Chondrocyte (in vitro differentiated cells): ENCODE measurements at places on chromosomes 2 and 18.

DNA sequence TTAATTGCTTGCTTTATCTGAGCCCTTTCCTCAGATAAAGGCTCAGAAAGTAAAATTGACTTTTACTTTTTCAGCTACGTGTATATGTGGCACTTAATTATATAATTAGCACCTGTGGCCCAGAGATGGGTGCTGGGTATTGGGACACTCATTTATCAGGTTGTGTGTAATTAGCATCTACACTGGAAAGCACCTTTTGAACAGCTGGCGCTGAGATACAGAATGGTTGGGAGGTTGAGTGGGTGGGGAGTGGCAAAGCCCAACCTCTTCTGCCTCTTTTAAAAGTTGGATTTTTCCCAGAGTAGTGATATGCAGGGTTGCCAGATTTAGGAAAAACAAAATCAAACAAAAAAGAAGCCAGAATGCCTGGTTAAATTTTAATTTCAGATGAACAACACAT lies 23.9 kb downstream of the SPTBN1 start:
- no peak for DNase-seq

DNA sequence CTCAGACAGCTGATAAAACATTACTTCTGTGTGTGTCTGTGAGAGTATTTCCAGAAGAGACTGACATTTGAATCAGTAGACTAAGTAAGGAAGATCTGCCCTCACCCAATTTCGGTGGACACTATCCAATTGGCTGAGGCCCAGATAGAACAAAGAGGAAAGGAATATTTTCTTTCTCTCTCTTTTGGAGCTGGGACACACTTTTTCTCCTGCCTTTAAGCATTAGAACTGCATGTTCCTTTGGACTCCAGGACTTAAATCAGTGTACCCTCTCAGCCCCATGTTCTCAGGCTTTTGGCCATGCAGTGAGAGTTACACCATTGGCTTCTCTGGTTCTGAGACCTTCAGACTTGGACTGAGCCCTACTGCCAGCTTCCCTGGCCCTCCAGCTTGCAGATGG lies 3.3 kb upstream of the SRBD1 start:
- no peak for DNase-seq

DNA sequence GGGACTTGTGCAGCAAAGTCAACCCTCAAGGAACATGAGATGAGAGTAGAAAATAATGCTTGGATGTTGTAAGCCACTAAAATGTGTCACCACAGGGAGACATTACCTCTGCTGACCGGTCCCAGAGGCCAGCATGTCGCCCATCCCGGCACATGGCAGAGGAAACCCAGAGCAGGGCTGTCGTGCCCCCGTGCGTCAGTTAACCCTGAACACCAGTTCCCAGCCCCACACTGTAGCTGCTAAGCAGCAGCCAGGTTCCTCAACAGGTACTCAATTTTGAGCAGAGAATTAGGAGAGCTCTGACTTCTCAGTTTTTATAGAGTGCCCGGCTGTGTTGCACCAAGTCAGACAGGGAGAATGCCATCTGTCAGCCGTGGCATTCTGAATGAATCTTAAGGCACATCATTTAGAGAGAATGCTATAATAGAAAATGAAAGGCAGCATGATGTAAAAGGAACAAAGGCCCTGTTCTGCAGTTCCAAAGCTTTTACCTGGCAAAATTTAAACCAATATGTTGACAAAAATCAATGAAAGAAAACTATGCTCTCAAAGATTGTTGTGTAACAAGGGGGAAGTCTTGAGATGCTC lies 307.9 kb downstream of the METTL4 start:
- DNase-seq: no peak

- no peak for DNase-seq
Measured at GRCh38 chr2:64797881-64798575, 144.3 kb upstream of the SERTAD2 start.

DNA sequence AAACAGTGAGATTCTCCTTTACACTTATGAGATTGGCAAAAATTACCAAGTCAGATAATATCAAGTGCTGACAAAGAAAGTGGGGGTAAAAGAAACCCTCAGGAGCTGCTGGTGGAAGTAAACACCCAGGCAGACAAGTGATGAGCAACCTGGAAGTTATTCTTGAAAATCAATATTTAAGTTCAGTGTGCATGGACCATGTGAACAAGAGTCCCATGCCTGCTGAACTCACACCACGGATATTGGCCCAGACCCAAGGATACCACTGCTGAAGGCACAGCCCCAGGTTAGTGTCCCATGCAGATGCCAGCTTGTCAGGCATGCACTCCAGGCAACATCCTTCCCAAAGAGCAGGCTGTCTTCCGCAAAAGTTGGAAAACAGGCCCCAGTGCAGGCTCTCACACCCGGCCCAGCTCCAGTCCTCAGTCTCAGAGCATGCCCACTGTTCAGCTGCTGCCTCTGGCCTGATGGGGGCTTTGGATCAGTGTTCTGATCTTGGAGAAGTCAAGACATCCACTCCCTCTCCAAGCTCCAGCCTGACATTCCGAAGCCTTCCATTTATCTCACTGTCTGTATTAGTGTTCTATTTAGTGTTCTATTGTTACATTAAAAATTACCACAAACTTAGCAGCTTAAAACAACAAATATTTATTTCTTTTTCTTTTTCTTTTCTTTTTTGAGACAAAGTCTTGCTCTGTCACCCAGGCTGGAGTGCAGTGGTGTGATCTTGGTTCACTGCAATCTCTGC lies 70.0 kb downstream of the HS1BP3 start:
- peak; percentile 54 for DNase-seq

- no peak for DNase-seq
Measured at GRCh38 chr18:46668135-46668534, 11.1 kb upstream of the LOXHD1 start.

DNA sequence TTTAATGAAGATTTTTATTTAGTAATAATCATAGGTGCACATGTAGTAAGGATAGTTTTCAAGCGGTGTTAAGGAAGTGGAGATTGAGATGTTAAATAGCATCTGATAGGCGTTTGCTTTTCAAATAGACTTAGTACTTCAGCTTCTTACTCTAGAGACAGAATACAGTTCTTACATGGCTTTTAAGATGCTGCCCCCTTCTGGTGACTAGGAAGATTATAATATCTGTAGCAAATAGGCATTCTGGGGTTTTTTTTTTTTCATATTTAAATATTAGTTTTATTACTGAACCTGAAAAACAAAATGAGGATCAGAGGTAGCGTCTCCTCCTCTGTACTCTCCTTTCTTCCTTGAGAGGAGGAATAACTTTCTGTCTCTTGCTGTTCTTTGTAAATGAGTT lies 100.2 kb downstream of the AGAP1 start:
- no peak for DNase-seq

DNA sequence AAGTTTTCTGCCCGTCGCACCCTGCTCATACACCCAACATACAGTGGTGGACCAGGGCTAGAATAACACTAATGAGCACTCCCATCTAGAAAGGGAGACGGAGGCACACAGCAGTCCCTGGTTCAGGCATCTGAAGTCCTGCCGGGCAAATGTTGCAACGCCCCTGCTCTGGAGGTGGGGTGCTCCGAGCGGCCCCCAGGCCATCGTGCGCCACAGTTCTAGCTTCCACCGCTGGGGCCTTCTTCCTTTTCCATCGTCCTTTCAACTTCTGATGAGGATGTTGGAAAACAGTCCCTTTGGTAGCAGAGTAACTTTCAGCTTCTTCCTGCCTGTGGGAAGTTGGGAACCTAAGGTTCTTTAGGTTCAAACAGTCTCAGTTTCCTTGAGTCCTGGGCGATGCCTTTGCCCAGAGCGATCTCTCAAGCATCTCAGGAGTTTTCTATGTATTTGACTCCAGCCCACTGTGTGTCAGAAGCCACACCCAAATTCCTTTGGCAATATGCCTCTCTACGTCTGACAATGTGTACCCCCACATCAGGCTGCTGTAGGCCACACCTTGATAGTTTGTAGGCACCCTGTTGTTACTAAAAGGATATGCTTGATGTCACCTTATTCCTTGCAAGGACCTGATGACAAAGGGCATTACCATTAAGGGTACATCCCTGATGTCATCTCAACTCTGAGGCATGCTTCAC lies 258.8 kb downstream of the GLI2 start:
- peak; percentile 33 for DNase-seq

DNA sequence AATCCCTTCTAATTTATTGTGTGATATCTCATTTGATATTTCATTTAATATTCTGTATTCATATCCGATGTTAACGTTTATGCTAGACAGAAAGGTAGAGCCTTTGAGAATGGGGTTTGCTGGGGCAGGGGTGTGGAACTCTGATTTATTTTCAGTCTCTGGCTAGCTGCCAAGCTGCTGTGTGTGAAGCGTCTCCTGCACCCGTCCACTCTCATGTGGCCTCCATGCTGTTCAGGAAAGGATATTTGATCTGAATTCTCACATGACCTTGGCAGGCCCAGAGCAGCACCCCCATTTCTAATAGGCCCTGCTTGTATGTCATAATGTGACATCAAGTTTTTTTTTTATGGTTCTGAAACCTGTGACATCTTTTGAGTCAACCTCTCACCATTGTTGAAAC lies 1.6 kb downstream of the IL1R1 start:
- no peak for DNase-seq

DNA sequence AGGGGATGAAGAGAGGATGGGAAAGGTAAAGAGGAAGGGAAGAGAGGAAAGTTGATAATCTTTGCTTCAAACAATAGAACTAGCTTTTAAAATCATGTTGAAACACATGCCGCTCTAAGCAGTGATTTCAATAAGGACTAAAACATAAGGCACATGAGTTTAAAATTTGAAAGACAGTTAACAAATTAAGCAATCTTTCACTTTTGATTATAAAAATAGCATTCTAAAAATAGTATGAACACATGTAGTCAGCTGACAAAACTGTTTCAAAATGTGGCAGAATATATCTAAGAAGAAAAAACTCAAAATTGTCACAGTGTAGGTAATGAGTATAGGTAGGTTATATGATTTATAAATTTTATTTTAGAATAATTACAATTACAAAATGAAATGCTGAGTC lies 25.3 kb downstream of the PSME4 start:
- no peak for DNase-seq

- DNase-seq: no peak
Measured at GRCh38 chr2:226208726-226209125, 590.9 kb downstream of the IRS1 start.

- DNase-seq: no peak
Measured at GRCh38 chr2:126449677-126450076, 206.3 kb upstream of the GYPC start.

- DNase-seq: no peak
Measured at GRCh38 chr2:149087751-149088150, 49.3 kb downstream of the LYPD6B start.

GRCh38 chr18:3660739-3661515 lies 211.0 kb downstream of the TGIF1 start:
- DNase-seq: no peak

GRCh38 chr18:78913395-78913794 lies 66.2 kb upstream of the SALL3 start:
- DNase-seq: peak; percentile 62
